ENCODE measurements at places on chromosomes 3 and 15.

DNA sequence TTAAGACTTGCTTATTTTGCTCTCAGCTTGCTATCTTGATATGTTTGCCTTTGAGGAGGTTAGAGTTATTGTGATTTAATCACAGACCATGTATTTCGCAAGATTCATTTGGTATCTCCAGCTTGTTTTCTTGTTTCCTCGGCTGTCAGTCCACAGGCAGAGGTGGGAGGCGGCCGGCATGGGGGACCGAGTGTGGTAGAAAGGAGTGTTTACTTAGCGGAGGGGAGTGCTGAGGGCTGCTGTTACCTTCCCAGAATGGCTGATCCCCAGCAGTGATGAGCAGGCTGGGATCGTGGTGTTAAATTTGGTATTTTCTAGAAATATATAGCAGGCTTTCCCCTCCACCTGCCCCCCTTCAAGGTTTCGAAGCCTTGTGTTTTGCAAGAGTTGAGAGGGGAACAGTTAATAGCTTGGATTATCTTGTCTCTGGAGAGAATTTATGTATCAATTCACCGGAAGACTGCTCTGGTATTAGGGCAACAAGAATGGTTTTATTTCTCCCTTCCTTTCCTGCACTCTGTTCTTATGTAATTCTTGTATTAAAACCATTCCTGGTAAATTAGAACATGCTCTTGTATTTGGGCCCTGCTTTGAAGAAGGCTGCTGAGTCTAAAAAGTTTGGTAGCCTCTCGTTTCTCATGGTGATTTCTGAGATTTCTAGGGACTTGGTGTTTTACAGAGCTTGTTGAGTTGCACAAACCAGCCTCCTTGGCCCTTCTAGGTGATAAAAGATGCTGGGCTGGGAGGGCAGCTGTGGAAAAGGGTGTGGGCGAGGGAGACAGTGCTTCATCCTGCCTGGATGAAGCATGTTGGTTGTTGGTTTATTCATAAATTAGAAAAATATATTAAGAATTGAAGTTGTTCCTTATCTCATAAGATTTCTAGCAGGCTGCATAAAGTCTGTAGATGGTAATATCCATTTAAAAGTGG, 151.4 kb downstream of the IGF1R start:
- no peak for DNase-seq

- no peak for DNase-seq
Observed at GRCh38 chr3:125331243-125331642, 43.9 kb downstream of the ZNF148 start.

GRCh38 chr3:187281191-187281714, 10.3 kb downstream of the MASP1 start:
- no peak for DNase-seq

DNA sequence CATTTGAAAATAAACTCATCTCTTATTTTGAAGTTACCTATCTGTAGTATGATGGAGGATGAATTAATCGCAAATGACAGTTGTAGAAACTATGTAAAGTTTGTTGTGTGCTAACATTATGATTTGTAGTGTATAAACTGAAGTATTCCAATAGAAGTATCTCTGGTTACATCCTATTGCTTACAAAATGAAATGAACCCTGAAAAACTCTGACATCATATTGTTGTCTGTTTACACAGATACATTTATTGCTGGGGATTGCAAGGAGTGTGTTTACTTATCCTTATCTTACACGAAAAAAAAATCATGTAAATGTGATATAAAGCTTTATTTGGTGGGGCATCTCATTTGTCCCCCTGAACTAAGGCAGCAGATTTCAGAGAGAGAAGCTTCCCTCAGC, 2.6 kb upstream of the ABHD10 start:
- DNase-seq: no peak

DNA sequence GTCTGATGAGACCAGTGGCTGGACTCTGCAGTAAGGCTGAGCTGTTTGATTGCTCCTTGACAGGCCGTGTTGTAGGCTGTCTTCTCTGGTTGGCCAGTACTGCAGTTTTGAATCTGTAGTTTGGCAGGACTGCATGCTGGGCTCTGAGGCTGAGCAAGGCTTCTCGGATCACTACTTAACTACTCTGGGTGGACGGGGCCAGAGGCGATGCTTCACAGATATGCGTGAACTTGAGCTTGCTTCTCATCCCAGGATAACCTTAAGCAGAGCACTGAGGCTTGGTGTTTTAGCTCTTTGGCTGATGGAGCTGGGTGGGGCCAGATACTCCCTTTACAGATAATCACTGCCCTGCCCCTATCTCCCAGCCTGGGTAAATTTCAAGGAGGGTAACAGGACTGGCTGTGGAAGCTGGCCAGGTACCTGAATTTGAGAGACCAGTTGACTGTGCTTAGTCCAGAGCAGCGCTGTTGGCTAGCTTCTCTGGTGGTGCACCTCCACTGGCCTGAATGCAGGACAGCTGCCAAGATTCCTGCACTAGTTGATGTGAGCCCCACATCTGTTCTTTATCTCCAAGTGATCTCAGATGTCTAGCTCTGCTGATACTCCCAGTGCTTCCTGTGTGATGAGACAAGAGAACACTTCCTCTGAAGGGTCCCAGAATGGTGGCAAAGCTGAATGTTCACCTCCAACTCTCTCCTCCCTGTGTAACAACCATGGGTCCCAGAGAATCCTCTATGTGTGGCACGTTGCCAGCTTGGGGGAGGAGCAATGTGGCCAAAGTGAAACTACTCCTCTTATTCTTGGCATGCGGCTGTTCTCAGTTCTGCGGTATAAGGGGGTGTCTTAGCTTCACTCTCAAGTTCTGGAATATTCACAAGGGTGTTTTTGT, 37.9 kb downstream of the RPL39L start:
- no peak for DNase-seq

- no peak for DNase-seq
Observed at GRCh38 chr3:147380387-147380951, 25.9 kb downstream of the ZIC4 start.

DNA sequence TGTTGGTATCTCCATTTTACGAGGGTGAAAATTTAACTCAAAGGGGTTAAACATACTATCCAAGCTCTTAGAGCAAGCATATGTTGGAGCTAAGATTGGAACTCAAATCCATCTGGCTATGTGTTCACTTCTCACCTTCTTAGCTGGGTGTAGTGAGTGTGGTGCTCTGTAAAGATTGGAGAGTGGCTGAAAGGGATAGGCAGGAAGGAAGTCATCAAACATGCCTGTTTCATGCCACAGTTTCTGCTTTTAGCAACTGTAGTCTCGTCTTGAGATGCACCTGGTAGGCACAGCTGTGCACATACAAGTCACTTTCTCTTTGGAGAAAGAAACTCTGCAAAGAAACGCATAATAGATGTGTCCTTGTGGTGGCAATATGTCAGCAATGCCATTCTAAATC, 189.1 kb upstream of the MDFIC2 start:
- DNase-seq: no peak

DNA sequence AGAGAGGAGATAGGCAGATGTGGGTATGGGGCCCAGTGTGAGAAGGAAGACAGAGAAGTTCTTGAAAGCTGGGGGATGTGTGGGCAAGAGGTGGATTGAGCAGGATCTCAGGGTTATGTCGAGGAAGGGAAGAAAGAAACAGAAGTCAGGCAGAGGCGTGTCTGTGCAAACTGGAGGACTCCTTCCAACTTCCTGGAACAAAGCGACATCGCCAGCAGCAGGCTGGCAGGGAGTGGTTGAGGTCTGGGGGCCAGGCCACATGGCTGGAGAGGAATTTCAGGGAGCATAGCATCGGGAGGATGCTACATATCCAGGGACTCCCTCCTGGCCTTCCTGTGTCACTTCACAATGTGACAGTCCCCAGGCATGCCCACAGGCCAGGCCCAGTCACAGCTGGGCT, 42.9 kb upstream of the MYZAP start:
- DNase-seq: no peak

GRCh38 chr3:98563661-98564281, 29.6 kb downstream of the CPOX start:
- peak; percentile 60 for DNase-seq

All from AML-193 (cell line).